Mesendoderm (in vitro differentiated cells): ENCODE measurements at places on chromosomes 3 and 15.

GRCh38 chr15:41637086-41637485 is 23.1 kb upstream of the MGA start:
- peak; percentile 86 for DNase-seq
- no peaks in the 10 kb centered on the region for H3K27me3 ChIP-seq
- H3K36me3 ChIP-seq: no peaks in the 10 kb centered on the region
- H3K27ac ChIP-seq: no peak overlapping the region

- no peaks in the 10 kb centered on the region for H3K4me1 ChIP-seq
- no peaks in the 10 kb centered on the region for H3K27me3 ChIP-seq
- no peak overlapping the region for H3K27ac ChIP-seq
- H3K36me3 ChIP-seq: no peaks in the 10 kb centered on the region
Observed at GRCh38 chr15:28943611-28944230, 57.9 kb downstream of the APBA2 start.

- H3K27ac ChIP-seq: no peak overlapping the region
- DNase-seq: no peak
- H3K36me3 ChIP-seq: no peaks in the 10 kb centered on the region
- no peaks in the 10 kb centered on the region for H3K27me3 ChIP-seq
Observed at GRCh38 chr3:142148044-142148791, 1.1 kb downstream of the TFDP2 start.

GRCh38 chr3:156760333-156760732 is 65.8 kb upstream of the LEKR1 start:
- H3K27me3 ChIP-seq: no peaks in the 10 kb centered on the region
- peak; percentile 58 for DNase-seq
- no peak overlapping the region for H3K4me3 ChIP-seq
- no peaks in the 10 kb centered on the region for H3K36me3 ChIP-seq

- H3K27me3 ChIP-seq: no peaks in the 10 kb centered on the region
- H3K27ac ChIP-seq: no peak overlapping the region
- peaks cover 9% of the 10 kb centered on the region for H3K4me1 ChIP-seq
- H3K4me3 ChIP-seq: no peak overlapping the region
- peak; percentile 90 for DNase-seq
Observed at GRCh38 chr3:127396473-127396872, 108.6 kb upstream of the PRR20G start.

DNA sequence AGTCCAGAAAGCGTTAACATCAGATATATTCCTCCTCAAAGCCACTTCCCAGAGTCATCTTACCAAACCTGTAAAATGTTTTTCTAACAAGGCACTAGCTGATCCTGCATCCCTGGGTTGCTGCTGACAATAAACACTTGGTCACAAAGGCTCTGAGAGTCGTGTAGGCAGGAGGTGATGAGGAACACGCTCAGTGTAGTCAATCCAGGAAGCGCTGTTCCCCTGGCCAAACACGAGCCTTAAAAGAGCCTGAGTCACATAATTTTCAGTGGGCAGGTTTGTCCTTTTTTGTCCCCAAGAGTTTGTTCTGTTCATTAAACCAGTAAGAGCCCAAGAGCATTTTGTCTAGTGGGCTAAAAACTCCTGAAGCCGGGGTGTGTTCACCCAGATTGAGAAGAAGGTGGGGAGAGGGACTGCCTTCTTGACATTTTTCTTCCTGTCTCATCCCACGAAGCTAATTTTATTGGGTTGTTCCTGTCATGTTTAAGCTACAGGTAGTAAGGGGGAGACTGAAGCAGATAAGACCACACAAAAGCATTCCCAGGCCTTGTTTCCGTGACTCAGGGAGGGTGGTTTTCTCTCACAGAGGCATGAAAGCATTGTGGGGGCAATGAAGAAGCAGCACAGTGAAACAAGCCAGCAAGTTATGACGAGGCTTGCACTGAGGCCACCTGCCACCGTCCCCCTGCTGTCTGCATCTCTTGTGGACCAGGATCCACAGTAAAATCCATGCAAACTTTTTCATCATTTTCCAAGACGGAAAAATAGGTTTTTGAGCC is 73.7 kb downstream of the FOXB1 start:
- H3K27ac ChIP-seq: no peak overlapping the region
- no peaks in the 10 kb centered on the region for H3K27me3 ChIP-seq
- H3K36me3 ChIP-seq: no peaks in the 10 kb centered on the region
- H3K4me1 ChIP-seq: peaks cover 4% of the 10 kb centered on the region

DNA sequence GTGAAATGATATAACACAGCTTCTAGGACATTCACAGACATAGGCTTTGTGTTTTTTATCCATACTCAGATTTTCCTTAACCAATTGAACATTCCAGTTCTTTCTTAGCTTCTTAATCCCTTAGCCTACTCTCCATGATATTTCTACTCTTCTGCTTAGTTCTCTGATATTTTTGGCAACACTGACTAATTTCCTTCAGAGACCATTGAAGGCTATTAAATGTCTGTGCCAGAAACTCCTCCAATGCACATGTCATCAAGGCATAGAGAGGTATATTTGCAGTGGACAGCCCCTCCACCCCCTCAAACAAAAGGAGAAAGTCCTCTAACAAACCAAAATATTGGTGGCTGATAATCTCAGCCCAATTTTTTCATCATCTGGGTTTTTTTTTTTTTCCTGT is 105.9 kb upstream of the TSC22D2 start:
- no peak overlapping the region for H3K27ac ChIP-seq
- no peak overlapping the region for H3K4me3 ChIP-seq
- H3K4me1 ChIP-seq: no peaks in the 10 kb centered on the region
- DNase-seq: no peak
- no peaks in the 10 kb centered on the region for H3K36me3 ChIP-seq
- no peaks in the 10 kb centered on the region for H3K27me3 ChIP-seq

- peak; percentile 35 for DNase-seq
- H3K4me3 ChIP-seq: peak overlapping the region; percentile 97
- no peaks in the 10 kb centered on the region for H3K4me1 ChIP-seq
- H3K27me3 ChIP-seq: no peaks in the 10 kb centered on the region
- H3K36me3 ChIP-seq: no peaks in the 10 kb centered on the region
- H3K27ac ChIP-seq: peak overlapping the region; percentile 96
Observed at GRCh38 chr3:184156522-184156955, 1.4 kb downstream of the DVL3 start.

DNA sequence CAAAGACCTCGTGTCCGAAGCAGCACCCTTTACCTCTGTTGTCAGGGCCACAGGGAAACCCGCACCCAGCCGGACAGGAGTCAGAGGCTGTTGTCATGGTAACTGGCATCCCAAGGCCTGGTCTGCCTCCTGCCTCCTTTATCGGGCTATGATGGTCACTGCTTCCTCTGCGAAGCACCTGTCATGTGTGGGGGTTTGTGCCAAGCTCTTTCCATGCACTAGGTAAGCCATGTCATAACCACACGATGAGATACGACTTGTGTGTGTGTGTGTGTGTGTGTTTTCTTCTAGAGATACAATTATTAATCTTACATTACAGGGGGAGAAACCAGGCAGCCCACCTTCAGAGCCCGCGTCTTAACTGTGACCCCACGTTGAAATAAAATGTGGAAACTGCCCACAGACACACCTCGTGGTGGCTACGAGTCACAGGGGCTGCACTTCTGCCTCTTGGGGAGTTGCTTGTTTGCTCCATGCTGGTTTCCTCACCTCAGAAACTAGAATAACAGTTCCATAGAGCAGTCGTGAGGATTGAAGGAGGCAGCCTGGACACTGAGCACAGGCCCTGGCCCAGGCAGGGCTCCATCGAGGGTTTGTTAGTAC is 18.0 kb downstream of the ZDHHC19 start:
- H3K4me1 ChIP-seq: no peaks in the 10 kb centered on the region
- no peak overlapping the region for H3K27ac ChIP-seq
- no peaks in the 10 kb centered on the region for H3K36me3 ChIP-seq
- no peak for DNase-seq
- no peak overlapping the region for H3K4me3 ChIP-seq
- no peaks in the 10 kb centered on the region for H3K27me3 ChIP-seq

- DNase-seq: peak; percentile 18
- H3K27ac ChIP-seq: no peak overlapping the region
- no peaks in the 10 kb centered on the region for H3K27me3 ChIP-seq
- no peak overlapping the region for H3K4me3 ChIP-seq
- H3K4me1 ChIP-seq: no peaks in the 10 kb centered on the region
- no peaks in the 10 kb centered on the region for H3K36me3 ChIP-seq
Observed at GRCh38 chr3:134869153-134869726, 74.2 kb downstream of the EPHB1 start.

- H3K36me3 ChIP-seq: no peaks in the 10 kb centered on the region
- H3K27ac ChIP-seq: no peak overlapping the region
- no peaks in the 10 kb centered on the region for H3K27me3 ChIP-seq
- H3K4me3 ChIP-seq: no peak overlapping the region
- no peaks in the 10 kb centered on the region for H3K4me1 ChIP-seq
Observed at GRCh38 chr3:14789221-14789620, 29.5 kb upstream of the FGD5 start.

DNA sequence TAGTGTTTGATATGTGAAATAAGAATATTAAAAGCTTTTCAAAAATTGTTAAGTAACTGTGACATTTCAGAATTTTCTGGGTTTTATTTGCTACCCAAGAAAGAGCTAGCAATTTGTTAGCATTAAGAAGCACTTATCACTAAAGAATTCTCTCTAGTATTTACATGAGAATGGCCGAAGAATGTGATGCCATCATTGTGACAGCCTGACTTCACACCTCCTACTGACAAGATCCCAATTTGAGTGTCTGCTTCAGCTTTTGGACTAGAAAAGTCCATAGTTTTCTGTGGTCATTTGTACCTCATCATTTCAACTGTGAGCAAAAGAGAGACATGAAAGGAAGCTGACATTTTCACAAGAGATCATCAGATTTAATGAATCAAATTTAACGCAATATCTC is 548.1 kb upstream of the AGTR1 start:
- H3K4me3 ChIP-seq: no peak overlapping the region
- no peak overlapping the region for H3K27ac ChIP-seq
- no peaks in the 10 kb centered on the region for H3K36me3 ChIP-seq
- H3K4me1 ChIP-seq: peaks cover 1% of the 10 kb centered on the region
- no peaks in the 10 kb centered on the region for H3K27me3 ChIP-seq

- H3K36me3 ChIP-seq: no peaks in the 10 kb centered on the region
- H3K27ac ChIP-seq: no peak overlapping the region
- H3K4me1 ChIP-seq: peaks cover 4% of the 10 kb centered on the region
- H3K27me3 ChIP-seq: no peaks in the 10 kb centered on the region
Observed at GRCh38 chr3:26118165-26118564, 328.3 kb downstream of the OXSM start.

DNA sequence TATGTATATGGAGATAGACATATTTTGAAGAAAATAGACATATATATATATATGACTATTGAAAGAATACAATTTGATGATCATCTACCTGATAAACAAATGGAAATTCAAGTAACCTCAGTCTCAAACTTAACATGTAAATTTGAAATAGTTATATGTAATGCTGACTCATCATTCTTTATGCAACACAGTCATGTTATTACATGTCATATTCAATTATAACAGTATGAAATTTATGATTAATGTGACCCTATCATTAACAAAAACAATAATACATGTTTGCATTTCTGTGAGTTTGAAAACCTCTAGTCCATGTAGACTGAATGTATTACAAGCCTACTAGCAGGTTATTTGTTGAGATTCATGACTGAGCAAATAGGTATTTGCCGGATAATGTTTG is 204.1 kb downstream of the CADM2 start:
- no peak overlapping the region for H3K4me3 ChIP-seq
- DNase-seq: no peak
- H3K36me3 ChIP-seq: no peaks in the 10 kb centered on the region
- no peaks in the 10 kb centered on the region for H3K4me1 ChIP-seq
- H3K27me3 ChIP-seq: no peaks in the 10 kb centered on the region

GRCh38 chr3:1117843-1118473 is 25.1 kb downstream of the CNTN6 start:
- H3K27me3 ChIP-seq: no peaks in the 10 kb centered on the region
- no peaks in the 10 kb centered on the region for H3K4me1 ChIP-seq
- no peaks in the 10 kb centered on the region for H3K36me3 ChIP-seq
- DNase-seq: no peak

GRCh38 chr3:45612918-45613602 is 18.5 kb downstream of the LIMD1 start:
- no peak overlapping the region for H3K4me3 ChIP-seq
- H3K27ac ChIP-seq: no peak overlapping the region
- H3K36me3 ChIP-seq: no peaks in the 10 kb centered on the region
- H3K27me3 ChIP-seq: no peaks in the 10 kb centered on the region
- no peaks in the 10 kb centered on the region for H3K4me1 ChIP-seq

- peaks cover 3% of the 10 kb centered on the region for H3K36me3 ChIP-seq
- no peak for DNase-seq
- H3K4me3 ChIP-seq: no peak overlapping the region
- H3K4me1 ChIP-seq: no peaks in the 10 kb centered on the region
Observed at GRCh38 chr3:98806521-98806920, 43.4 kb downstream of the ST3GAL6 start.

- H3K27me3 ChIP-seq: no peaks in the 10 kb centered on the region
- H3K36me3 ChIP-seq: no peaks in the 10 kb centered on the region
- no peaks in the 10 kb centered on the region for H3K4me1 ChIP-seq
- peak; percentile 71 for DNase-seq
- H3K4me3 ChIP-seq: no peak overlapping the region
- H3K27ac ChIP-seq: no peak overlapping the region
Observed at GRCh38 chr3:150278843-150279381, 129.2 kb upstream of the TSC22D2 start.

GRCh38 chr15:96053031-96053780 is 277.3 kb upstream of the NR2F2 start:
- peak; percentile 50 for DNase-seq
- peak overlapping the region; percentile 49 for H3K27ac ChIP-seq
- H3K27me3 ChIP-seq: peaks cover 22% of the 10 kb centered on the region
- H3K4me1 ChIP-seq: peaks cover 8% of the 10 kb centered on the region
- no peaks in the 10 kb centered on the region for H3K36me3 ChIP-seq
- no peak overlapping the region for H3K4me3 ChIP-seq

GRCh38 chr3:24161841-24162240 is 216.8 kb downstream of the NR1D2 start:
- H3K4me3 ChIP-seq: no peak overlapping the region
- no peaks in the 10 kb centered on the region for H3K4me1 ChIP-seq
- DNase-seq: peak; percentile 29
- H3K27ac ChIP-seq: no peak overlapping the region
- H3K27me3 ChIP-seq: no peaks in the 10 kb centered on the region

DNA sequence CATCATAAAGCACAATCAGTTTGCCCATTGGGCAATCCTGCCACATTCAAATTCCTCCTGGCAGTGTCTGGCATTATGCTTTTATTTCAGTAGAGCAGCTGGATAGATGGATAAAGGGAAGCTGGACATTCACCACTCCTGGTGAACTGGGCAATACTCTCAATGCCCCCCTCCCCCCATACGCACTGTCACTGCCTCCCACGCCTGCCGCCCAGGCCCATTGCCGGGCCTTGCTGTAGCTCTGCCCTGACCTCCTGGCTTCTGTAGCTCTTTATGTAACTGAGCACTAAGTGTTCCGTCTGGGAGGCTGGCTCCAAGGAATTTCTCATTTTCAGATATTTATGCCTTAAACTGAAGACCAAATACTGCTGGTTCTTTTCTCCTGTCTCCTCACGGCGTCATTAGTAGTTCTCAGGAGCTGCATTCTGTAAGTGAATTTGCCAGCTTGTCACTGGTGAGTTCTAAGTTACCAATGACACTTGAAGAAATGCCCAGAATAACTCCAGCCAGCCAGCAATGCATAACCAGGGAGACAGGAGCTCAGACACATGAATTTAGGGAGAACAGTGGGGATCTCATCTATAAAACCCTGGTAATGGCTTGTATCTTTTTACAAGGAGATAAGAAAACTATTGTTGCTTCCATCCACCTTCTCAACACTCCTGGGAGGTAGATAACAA is 25.5 kb upstream of the RASGRF1 start:
- H3K27me3 ChIP-seq: no peaks in the 10 kb centered on the region
- no peak overlapping the region for H3K4me3 ChIP-seq
- no peaks in the 10 kb centered on the region for H3K4me1 ChIP-seq
